ENCODE measurements at places on chromosomes 5 and 9.

GRCh38 chr9:28967226-28967625, 1393.9 kb upstream of the C9orf72 start:
- DNase-seq: no peak

DNA sequence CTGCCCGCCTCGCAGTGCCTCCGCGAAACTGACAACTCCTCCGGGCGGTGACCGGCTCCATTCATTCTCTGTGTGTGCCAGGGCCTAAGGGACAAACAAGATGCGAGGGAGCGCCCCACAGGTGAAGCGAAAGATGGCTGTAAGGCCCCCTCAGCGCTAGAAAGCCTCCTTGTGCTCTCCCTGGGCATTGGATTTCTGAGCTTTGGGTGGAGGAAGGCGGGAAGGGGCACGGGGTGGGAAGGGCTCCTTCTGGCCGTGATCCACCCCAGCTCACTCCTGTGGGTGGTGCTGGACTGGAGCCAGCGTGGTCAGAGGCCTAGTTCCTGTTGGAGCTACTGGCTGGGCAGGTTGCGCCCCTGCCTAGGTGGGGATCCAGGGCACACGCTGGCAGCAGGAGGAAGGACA, 943 bp downstream of the GALNT12 start:
- no peak for DNase-seq

DNA sequence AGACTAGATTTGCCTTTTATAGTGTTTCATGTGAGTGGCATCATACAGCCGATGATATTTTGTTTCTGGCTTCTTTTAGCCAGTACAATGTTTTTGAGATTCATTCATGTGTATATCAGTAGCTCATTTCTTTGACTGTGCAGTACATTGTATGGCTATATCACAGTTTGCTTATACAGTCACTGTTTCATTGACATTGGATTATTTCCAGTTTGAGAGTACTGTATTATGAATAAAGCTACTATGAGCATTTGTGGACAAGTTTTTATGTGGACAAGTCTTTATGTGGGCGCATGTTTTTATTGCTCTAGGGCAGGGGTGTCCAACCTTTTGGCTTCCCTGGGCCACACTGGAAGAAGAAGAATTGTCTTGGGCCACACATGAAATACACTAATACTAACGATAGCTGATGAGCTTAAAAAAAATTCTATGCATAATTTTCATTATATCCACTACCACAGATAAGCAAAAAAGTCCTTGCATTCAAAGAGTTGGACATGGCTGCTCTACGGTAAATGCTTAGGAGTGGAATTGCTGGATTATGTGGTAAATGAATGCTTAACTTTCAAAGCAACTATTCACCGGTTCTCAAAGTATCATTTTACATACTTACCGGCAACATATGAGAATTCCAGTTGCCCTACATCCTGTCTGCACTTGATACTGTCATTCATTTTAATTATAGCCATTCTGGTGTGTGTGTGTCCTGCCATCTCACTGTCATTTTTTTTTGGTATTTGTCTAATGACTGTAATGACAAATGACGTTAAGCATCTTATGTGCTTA, 177.8 kb downstream of the RGS3 start:
- no peak for DNase-seq

DNA sequence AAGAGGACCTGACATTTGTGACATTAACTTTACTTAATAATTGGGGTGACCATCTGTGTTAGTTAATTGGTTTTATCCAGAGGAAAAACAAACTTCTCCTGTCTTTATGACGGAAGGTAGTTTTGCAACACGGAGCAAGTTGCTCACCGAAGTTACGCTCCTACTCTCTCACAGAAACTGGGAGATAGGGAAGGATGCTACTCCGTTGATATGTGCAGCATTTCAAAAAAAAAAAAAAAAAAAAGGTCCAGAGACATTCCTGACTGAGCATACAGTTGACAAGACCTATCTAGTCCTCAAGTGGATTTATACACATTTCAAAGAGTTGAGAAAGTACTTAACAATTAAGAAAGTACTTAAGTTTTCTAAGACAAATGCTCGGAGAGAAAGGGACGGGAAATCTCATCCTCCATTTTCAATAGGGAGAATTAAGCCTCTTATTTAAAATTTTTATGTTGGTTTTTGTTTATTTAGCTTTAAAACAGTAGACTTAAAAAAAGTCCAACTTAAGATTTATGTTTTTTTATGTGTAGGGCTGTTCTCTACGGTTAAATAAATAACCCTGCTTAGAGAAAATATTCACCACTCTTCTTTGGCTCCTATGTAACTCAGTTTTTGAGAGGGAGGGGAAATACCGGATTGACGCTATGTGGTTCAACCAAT, 455 bp upstream of the FER start:
- no peak for DNase-seq

DNA sequence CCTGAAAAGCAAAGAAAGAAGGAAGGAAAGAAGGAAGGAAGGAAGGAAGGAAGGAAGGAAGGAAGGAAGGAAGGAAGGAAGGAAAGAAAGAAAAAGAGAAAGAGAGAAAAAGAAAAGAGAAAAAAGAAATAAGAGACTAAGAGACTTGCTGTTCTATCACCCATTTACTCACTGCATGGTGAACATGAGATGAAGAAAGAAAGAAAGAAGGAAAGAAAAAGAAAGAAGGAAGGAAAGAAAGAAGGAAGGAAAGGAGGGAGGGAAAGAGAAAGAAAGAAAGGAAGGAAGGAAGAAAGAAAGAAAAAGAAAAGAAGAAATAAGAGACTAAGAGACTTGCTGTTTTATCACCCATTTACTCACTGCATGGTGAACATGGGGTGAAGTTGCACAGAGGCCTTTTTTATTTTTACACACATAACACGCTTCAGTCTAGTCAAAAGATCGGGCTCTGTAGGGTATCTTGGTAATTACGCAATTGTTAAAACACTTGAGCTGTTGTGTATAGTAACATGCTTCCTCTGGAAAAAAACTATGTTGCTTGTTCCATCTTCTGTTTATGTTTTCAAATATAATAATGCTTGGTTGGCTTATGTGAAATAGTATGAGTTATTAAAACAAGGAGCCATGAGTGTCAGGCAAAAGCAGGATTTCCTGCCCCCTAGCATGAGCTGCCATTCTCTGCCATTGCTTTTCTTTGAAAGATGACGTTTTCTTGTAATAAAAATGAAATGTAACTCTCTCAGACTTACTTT, 119.3 kb upstream of the ZNF608 start:
- no peak for DNase-seq

Data from activated B cell treated with CpG ODN at 0.5 μM for 24 hours (primary cell).